NCI-H1092 (cell line): ENCODE measurements at places on chromosomes 7 and 10.

DNA sequence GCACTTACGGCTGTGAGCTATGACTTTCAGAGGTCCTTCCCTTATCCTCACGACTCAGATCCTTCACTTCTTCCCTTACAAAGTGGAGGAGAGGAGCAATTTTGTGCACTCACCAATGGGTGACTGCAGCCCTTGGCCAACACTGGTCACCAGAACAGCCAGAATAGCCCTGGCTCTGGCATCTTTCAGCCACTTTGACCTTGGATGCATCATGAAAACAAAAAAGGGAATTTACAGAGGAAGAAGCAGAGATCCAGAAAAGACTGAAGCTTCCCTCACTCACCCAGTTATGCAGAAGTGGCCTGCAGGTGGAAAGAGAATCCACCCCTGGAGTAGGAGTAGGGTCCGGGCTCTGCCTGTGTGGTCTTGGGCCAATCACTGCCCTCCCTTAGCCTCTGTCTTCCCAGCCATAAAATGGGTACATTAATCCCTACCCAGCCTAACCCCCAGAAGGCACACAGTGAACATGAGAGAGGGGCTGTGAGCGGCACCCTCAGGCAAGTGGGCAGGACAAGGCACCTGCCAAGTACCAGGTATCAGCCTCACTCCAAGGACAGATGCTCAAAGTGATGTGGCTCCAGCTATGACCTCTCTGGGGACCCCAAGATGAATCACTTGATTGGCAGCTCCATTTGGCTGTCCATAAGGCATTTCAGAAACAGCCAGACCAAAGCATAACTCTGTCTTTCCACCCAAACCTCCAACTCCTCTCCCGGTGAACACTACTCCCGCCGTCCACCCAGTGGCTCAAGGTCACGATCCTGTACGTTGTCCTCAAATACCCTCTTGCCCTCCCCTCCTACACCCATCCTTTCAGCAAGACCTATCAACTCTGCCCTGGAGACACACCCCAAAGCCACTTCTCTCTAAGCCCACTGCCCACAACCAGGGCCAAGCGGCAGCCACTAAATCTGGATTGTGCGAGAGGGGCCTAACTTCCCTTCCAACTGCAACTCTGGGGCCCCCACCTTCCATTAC, 129.8 kb upstream of the ZMIZ1 start:
- DNase-seq: no peak

- no peak for DNase-seq
Measured at GRCh38 chr10:25522946-25523608, 348.3 kb downstream of the GPR158 start.

GRCh38 chr10:130492266-130492934, 356.2 kb downstream of the GLRX3 start:
- no peak for DNase-seq

- no peak for DNase-seq
Measured at GRCh38 chr10:97040706-97041105, 145.1 kb downstream of the SLIT1 start.

DNA sequence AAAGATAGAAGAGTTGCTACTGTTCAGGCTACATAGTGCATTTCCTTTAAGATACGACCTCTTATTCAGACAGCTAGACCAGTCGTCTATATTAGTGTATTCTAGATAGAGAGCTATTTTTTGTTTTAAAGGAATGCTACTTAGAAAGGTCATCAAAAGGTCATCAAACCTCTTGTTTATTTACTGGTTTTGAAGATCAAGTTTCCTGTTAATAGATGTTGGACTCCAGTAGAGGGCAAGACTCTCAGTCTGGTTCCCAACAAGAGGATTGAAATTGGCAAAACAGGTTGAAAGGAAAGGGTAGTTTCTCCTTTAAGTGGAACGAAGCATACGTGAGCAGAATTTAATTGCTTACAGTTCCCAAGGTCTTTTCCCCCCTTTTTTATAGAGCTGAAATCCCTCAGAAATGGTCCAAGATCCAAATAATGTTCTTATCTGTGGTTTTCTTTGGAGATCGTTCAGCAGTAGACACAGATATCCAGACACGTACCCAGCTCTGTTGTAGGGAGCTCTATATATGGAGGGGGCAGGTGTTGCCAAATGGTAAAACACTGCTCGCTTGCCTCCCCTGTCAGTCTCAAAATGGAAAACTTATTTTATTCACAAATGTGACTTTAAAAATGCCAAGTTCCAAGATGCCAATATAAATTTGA, 37.2 kb downstream of the BAMBI start:
- DNase-seq: no peak

DNA sequence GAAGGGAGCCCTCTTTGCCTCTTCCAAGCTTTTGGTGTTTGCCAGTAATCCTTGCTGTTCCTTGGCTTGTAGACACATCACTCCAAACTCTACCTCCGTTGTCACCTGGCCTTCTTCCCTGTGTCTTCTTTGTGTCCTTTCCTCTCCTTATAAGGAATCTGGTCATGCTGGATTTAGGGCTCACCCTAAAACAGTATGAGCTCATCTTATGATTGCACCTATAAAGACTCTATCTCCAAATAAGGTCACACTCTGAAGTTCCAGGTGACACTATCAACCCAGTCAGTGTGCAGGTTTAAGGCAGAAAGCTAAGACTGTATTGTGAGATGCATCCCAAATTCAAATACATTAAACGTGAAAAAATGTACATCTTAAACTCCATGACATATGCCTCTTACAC, 49.0 kb upstream of the ZRANB1 start:
- no peak for DNase-seq

DNA sequence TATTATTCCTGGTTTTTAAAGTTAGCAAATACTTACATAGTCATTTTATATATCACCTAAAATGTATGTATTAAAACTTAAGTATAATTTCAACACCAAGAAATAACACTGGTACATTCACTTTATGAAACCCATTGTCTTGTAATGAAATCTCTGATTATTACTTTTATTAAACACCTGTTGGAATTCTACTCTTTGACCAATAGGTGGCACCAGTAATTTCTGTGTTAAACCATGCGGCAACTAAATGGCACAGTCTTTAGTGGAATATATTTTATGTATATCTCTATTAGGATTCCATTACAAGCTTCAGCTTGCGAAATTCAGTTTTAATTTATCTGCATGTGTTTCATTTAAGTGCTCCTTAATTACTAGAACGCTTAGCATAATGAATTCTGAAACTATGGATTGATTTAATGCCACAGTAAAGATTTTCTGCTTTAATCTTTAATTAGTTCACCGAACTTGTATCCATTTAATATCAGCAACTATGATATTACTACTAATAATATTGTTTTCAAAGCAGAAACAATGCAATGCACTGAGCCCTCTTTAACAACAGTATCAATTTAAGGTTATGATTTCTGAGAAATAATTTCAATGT, 181.3 kb downstream of the MAGI2 start:
- peak; percentile 24 for DNase-seq

GRCh38 chr10:26454891-26455290, 16.8 kb downstream of the APBB1IP start:
- no peak for DNase-seq

DNA sequence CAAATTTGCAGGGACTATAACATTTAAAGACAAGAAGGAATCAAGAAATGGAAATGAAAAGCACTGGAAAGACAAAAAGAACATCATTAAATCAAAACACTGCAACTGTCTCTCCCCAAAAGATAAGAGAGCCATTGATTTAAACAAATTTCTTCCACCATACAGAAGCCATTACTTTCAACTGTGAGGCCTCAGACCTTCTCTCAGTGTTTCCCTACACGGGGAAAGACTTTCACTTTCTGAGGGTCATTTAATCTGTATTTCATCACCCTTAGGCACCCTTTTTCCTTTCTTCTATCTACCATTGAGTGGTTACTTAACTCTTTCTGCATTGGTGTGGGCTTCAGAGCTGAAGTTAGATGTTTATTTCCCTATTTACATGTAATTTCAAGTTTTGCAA, 47.5 kb downstream of the CCDC172 start:
- DNase-seq: no peak

DNA sequence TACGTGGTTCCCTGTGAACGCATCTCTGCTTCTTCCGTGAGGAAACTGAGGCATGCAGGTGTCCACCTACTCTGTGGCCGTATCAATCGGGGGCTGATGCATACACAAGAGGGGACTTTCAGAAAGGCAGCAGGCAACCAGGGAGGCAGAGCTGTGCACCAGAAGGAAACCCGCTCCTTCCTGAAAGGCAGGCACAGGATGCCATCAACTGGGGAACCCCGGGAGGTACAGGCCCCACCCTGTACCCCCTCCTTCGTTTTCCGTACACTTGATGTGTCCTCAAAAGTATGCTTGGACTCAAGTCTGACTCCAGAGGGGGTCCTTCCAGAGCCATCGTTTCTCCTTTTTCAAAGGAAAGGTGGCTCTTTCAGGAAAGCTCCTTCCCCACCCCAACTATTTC, 59.5 kb downstream of the ASB13 start:
- DNase-seq: no peak

DNA sequence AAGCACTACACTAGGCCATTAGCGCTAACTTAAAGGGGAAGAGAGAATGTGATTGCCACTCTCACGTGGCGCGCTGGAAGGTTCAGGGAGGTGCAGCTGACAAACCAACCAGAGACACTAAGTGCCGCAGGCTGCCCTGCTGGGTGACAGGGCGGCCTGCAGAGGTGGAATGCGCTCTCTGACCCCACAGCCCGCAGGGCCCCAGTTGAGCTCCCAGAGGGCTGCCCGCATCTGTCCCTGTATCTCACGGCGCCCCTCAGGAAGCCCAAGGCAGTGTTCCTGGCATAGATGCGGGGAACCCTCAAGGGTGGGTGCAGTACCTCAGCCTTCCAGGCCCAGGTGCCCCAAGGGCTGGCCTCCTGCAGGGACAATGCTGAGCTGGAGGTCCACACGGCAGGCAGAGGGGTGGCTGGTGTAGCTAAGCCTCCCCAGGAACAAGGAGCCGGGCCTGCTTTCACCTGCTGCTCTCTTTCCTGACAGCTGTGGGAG, 66.6 kb downstream of the CALML3 start:
- no peak for DNase-seq

- DNase-seq: no peak
Measured at GRCh38 chr7:111787741-111788140, 225.4 kb upstream of the IMMP2L start.

DNA sequence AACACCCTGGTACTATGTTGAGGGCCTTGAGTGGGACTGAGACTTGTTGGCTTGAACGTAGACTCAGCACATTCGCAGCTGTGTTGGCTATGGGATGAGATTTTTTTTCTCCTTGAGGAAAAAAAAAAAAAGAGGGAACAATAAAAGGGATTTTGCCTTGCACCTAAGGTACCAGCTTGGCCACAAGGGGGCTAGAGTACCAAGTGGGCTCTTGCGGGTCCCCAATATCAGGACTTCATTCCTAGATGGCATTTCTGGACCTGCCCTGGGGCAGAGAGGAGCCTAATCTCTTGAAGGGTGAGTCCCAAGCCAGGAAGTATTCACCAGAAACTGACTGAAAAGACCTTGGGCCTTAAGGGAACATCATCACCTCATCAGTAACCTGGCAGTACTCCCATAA, 1083.6 kb upstream of the PHF14 start:
- no peak for DNase-seq

DNA sequence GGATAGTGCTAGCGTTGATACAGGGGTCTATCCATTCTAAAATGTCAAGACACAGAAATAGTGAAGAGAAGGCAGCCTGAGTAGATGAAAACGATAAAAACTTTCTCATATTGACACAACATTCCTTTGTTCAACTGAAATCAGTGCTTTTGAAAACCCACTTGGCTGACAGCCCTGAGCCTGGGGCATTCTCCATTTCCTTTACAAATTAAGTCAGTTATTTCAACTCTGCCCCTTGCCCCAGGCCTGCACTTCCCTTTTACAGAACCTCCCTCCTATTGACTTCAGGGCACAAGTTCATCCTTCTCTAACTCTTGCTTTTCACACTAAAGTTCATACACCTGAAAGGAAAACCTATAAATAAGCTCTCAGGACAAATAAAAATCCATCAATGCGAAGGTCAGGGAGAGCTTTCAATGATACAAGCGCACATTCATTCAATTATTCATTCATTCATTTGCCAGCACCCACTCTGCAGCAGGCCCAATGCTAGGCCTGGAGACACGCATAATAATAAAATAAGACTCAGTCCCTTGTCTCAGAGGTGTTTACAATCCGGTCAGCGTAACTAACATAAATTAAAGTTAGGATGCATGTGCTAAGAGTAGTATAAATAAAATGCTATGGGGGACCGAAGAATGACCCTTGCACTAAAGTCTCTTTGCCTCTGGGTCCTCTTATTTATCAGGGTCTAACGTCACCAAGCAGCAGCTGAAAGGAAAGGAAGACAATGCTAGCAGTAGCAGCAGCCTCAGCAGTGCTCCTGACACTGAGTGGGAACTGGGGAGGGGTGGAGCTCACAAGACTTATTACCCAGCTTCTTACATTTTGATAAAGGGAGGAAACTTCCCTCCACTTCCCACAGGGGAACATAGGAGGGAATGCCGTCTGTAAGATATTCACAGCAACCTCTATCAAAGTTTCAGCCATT, 134.8 kb downstream of the PDE1C start:
- no peak for DNase-seq

GRCh38 chr7:152081088-152081487, 55.6 kb downstream of the GALNT11 start:
- no peak for DNase-seq

DNA sequence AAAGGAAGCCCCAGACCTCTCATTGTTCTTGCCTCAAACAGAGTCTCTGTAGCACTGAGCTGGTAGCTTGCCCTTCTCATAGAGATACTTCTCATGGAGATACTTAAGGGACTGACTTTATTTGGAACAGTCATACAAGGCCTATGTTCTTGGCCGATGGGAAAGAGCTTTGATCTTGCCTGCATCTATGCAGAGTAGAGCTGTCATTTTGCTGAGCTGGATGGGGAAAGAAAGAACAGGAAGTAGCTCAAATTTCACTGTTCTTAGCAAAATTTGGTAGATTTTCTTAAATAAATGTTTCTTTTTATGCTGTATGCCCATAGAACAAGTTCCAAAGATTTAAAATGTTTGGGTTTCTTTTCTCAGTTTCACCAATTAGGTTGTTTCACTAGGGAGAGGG, 119.3 kb upstream of the SEC61G start:
- DNase-seq: no peak
